ENCODE measurements at places on chromosomes 7 and 10.

DNA sequence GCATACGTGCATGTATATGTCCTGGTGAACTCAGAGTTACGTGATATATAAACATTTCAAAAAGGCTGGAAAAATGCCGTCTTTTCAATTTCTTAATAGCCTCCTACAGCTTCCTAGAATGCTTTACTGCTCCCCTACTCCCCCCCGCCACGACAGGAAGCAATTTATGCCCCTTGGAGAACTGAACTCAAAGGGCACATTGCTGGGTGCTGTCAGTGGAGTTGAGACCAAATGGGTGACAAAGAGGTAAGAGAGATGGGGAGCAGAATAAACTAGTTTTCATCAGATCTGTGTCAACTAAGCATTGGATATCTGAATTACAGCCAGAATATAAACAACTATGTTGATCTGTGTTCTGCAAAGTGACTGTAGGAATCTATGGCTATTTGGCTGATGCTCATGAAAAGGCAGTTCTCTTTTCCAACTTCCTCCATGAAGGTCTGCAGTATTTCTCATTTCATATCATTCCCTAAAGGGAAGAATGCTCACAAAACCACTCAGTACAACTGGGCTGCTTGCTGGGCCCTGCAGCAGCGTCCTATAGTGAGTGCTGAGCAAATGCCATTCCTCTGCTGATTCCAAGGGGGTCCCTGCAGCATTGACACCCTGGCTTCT is 171.3 kb upstream of the HPS1 start:
- no peak for DNase-seq
- H3K27me3 ChIP-seq: no peaks in the 10 kb centered on the region
- no peaks in the 10 kb centered on the region for H3K4me1 ChIP-seq
- no peak overlapping the region for H3K4me3 ChIP-seq
- H3K27ac ChIP-seq: no peak overlapping the region

- H3K4me3 ChIP-seq: no peak overlapping the region
- no peaks in the 10 kb centered on the region for H3K4me1 ChIP-seq
- H3K36me3 ChIP-seq: no peaks in the 10 kb centered on the region
- no peaks in the 10 kb centered on the region for H3K27me3 ChIP-seq
- no peak for DNase-seq
- no peak overlapping the region for H3K27ac ChIP-seq
Measured at GRCh38 chr7:117445206-117445605, 17.9 kb upstream of the ASZ1 start.

- no peak overlapping the region for H3K4me3 ChIP-seq
- no peaks in the 10 kb centered on the region for H3K4me1 ChIP-seq
- H3K36me3 ChIP-seq: no peaks in the 10 kb centered on the region
Measured at GRCh38 chr7:157041514-157042277, 31.2 kb upstream of the MNX1 start.

DNA sequence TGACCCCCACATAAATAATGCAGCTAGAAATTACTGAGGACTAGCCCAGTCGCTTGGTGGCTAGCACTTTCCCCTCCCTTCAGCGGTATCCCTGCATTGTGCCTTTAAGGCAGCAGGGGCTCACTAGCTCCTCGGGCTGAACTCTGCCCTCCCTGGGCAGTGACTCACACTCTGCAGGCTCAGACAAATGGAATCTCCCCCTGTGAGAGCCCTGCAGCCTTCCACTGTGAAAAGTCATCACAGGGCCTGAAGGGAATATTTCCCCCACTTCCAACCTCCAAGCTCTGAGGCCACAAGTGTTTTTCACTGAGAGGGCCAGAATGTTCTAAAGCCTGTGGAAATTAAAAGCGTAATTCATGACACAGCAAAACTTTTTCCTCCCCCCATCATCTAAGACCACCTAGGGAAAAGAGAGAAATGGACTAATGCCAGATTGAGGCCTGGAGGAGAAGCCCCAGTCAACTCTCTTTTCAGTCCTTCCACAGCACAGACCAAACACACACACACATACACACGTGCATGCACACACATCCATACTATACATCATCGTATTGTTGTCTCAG is 93.6 kb upstream of the COL1A2 start:
- H3K36me3 ChIP-seq: no peaks in the 10 kb centered on the region
- DNase-seq: no peak
- no peak overlapping the region for H3K4me3 ChIP-seq
- H3K27me3 ChIP-seq: no peaks in the 10 kb centered on the region
- H3K4me1 ChIP-seq: no peaks in the 10 kb centered on the region

GRCh38 chr7:46586406-46586805 is 665.3 kb upstream of the IGFBP3 start:
- DNase-seq: no peak
- H3K4me1 ChIP-seq: no peaks in the 10 kb centered on the region
- H3K27me3 ChIP-seq: no peaks in the 10 kb centered on the region
- H3K36me3 ChIP-seq: no peaks in the 10 kb centered on the region

DNA sequence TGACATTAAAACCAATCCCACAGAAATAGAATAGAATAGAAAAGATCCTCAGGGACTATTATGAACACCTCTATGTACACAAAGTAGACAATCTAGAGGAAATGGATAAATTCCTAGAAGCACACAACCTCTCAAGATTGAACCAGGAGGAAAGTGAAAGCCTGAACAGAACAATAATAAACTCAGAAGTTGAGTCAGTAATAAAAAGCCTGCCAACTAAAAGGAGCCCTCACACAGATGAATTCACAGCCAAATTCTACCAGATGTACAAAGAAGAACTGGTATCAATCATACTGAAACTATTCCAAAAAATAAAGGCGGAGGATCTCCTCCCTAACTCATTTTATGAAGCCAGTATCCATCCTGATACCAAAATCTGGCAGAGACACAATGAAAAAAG is 220.3 kb upstream of the HPS1 start:
- no peaks in the 10 kb centered on the region for H3K4me1 ChIP-seq
- DNase-seq: no peak
- no peaks in the 10 kb centered on the region for H3K36me3 ChIP-seq
- H3K27ac ChIP-seq: no peak overlapping the region
- no peak overlapping the region for H3K4me3 ChIP-seq
- no peaks in the 10 kb centered on the region for H3K27me3 ChIP-seq

- peaks cover 12% of the 10 kb centered on the region for H3K4me1 ChIP-seq
- H3K4me3 ChIP-seq: peak overlapping the region; percentile 18
- peak overlapping the region; percentile 85 for H3K27ac ChIP-seq
- no peaks in the 10 kb centered on the region for H3K27me3 ChIP-seq
Measured at GRCh38 chr7:2399848-2400587, 3.4 kb upstream of the CHST12 start.

DNA sequence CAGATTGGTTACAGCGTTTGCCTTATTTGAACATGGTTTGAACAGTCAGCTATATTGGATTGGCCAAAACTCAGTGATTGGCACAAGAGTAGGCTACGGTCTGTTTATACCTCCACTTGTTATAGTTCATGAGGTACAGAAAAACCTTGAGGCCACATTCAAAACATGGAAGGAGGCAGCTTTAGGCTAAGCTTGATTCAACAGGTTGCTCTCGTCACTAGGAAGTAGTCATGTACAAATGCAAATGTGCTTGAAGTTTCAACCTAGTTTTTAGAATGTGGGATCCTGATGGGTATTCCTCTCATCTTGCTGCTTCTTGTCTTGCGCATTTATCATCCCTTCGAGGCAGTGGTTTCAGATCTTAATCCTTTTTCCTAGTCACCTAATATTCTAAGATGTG is 132.1 kb downstream of the MGMT start:
- H3K27me3 ChIP-seq: no peaks in the 10 kb centered on the region
- no peak overlapping the region for H3K4me3 ChIP-seq
- no peak overlapping the region for H3K27ac ChIP-seq
- H3K36me3 ChIP-seq: no peaks in the 10 kb centered on the region
- no peak for DNase-seq
- no peaks in the 10 kb centered on the region for H3K4me1 ChIP-seq

DNA sequence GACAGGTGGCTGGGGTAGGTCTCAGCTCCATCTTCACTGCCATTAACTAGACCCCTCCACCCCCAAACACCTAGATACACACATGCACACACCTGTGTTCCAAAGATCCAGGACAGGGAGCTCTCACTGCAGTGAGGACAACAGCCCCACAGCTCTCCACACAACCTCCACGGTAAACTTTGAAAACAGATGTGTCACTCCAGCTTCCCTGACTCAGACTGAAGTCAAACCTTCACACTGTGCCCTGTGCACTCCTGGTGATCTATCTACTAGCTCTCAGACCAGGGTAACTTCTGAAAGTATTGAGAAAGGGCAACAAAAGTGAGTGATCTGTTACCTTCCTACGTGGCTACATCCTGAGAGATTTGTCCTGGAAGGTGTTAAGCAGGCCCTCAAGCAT is 519.8 kb downstream of the XPNPEP1 start:
- H3K36me3 ChIP-seq: no peaks in the 10 kb centered on the region
- H3K27me3 ChIP-seq: no peaks in the 10 kb centered on the region
- DNase-seq: no peak
- H3K4me3 ChIP-seq: no peak overlapping the region

DNA sequence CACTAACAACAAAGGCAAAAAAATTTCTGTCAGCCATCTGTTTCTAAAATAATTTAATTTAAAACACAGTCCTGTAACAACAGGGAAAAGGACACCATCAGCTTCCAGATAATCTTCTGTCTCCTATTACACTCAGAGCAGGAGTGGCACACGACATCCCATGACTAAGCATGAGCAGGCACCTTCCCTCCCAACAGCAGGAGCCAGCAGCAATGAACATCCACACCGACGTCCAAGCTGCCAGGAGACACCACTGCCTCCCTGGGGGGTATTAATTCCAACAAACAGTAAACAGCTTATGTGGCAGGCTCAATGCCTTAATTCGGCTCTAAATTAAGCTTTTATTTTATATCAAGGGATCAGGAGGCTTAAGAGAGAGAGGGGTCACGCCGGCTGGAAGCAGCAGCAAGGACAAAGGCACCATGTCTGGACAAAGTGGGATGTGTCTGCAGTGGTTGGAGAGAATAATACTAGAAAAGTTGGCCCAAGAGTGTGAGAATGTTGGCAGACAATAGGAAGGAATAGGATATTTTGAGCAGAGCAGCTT is 45.7 kb downstream of the KIAA1549 start:
- H3K27me3 ChIP-seq: no peaks in the 10 kb centered on the region
- no peak overlapping the region for H3K4me3 ChIP-seq
- no peak overlapping the region for H3K27ac ChIP-seq
- no peak for DNase-seq
- H3K4me1 ChIP-seq: no peaks in the 10 kb centered on the region
- no peaks in the 10 kb centered on the region for H3K36me3 ChIP-seq

GRCh38 chr7:99617192-99617781 is 541 bp downstream of the ZSCAN25 start:
- H3K27me3 ChIP-seq: no peaks in the 10 kb centered on the region
- DNase-seq: no peak
- peaks cover 6% of the 10 kb centered on the region for H3K36me3 ChIP-seq
- H3K4me1 ChIP-seq: peaks cover 9% of the 10 kb centered on the region

GRCh38 chr10:93074147-93074596 is 479 bp downstream of the CYP26A1 start:
- no peaks in the 10 kb centered on the region for H3K36me3 ChIP-seq
- H3K4me1 ChIP-seq: peaks cover 35% of the 10 kb centered on the region
- DNase-seq: no peak
- peak overlapping the region; percentile 51 for H3K27ac ChIP-seq

DNA sequence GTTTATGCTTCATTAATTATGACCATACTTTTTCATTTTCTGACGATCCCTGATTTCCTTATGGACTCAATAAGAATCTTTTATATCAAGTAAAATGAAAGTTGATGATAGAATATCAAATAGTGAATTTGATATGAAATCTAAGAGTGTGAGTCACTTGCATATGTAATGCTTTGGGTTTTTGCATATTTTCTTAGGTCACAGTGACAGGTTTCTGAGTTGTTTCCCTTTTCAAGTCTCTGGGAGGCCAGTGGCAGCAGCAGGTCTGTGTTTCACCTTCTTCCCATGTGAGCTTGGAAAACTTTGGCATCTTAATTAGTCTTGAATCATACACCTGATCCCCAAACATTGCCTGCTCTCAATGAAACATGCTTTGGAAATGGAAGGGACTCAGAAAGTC is 34.7 kb upstream of the GJD4 start:
- H3K27ac ChIP-seq: no peak overlapping the region
- no peaks in the 10 kb centered on the region for H3K36me3 ChIP-seq
- no peaks in the 10 kb centered on the region for H3K4me1 ChIP-seq
- DNase-seq: no peak
- no peak overlapping the region for H3K4me3 ChIP-seq

DNA sequence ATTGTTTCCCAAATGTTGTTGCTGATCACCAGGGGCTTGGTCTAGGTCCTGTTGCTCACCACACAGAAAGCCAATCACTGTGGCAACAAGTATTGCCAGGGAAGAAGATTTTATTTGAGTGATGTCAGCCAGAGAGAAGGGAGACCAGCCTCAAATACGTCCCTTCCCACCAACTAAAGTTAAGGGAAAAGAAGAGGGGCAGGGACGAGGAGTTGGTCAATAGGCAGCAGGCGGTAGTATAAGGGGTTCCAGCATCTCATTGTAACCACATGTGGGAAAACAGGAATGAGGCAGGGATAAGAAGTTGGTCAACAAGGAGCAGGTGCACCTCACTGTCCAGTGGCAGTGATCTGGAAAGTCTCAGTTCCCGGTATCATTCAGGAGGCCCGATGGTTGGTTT is 138.9 kb upstream of the KCNMA1 start:
- no peaks in the 10 kb centered on the region for H3K27me3 ChIP-seq
- no peak overlapping the region for H3K4me3 ChIP-seq
- H3K36me3 ChIP-seq: no peaks in the 10 kb centered on the region
- no peak overlapping the region for H3K27ac ChIP-seq
- H3K4me1 ChIP-seq: no peaks in the 10 kb centered on the region

DNA sequence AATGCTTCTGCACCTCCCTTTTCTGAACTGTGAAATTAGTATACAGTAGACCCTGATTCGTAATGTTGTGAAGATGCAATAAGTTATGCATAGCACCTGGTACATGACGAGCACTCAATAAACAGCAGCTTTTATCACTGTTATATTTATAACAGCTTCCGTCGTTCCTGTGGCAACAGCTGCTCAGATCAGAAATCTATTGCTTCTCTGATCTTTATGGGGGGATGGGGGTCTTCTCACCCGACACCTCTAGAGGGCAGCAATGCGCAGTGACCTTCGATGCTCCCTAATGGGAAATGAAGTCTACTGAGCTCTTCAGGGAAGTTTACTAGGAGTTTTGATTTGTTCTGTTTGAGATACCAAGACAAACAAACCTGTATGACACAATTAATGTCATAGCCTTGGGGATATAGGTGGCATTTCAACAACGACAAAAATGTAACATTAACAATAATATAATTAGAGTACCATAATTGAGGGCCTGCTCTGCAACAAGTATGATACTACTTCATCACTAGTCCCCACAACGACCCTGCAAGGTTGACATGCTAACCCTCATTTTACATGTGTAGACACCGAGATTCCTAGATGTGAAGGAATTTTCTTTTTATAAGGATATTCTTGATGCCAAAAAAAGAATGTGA is 289.6 kb downstream of the SFMBT2 start:
- H3K4me3 ChIP-seq: no peak overlapping the region
- H3K4me1 ChIP-seq: no peaks in the 10 kb centered on the region
- H3K27me3 ChIP-seq: no peaks in the 10 kb centered on the region

GRCh38 chr10:27439101-27439500 is 65.0 kb upstream of the RAB18 start:
- no peak overlapping the region for H3K27ac ChIP-seq
- no peaks in the 10 kb centered on the region for H3K36me3 ChIP-seq
- H3K4me1 ChIP-seq: no peaks in the 10 kb centered on the region
- no peak for DNase-seq
- H3K27me3 ChIP-seq: no peaks in the 10 kb centered on the region

All from MM.1S (cell line).